ENCODE measurements at places on chromosomes 6 and 20. TPM values are rescaled to one million over a fixed set of nuclear protein-coding genes. Genes with fewer than 3 reads are reported as not detected.

DNA sequence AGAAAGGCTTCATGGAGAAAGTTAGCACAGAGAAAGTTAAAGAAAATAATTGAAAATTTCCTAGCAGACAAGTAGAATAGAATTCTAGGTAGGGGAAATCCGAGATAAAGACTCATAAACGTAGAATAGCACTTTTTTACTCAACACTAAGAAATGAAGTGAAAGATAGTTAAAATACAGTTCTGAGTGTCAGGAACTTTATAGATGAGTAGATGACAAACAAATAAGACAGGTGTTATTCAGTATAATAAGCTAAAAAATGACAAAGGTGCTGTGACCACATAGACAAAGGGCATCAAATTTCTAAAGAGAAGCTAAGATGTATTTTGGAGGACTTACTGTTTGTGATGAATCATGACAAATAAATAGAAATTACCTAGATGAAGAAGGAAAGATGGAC is 12.9 kb downstream of the FKBP1C start:
- DNase-seq, result no peak
- no peaks in the 10 kb centered on the region for H3K27me3 ChIP-seq
- H3K36me3 ChIP-seq, result no peaks in the 10 kb centered on the region
- no peak overlapping the region for H3K27ac ChIP-seq
- H3K4me1 ChIP-seq, result no peaks in the 10 kb centered on the region

- no peak for DNase-seq
- H3K4me3 ChIP-seq, result no peak overlapping the region
- no peaks in the 10 kb centered on the region for H3K36me3 ChIP-seq
- no peak overlapping the region for H3K27ac ChIP-seq
These were observed 467.1 kb upstream of the HSF2 start for GRCh38 chr6:121932076-121932991.

DNA sequence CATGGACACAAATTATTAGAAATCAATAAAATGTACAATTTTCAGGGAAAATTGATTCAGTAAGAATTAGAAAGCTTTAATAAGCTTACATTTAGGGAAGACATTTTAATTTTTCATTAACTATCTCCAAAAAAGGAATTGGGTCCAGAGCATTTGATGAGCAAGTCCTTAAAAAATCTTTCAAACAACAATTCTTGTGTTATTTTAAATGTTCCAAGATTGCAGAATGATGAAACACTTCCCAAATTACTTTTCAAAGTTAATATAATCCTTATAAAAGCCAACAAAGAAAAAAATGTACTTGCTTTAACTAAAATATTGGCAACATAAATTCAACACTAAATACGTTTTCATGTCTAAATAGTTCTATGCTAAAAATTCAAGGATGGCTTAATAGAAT is 102.0 kb downstream of the ADAT2 start:
- H3K4me3 ChIP-seq, result no peak overlapping the region
- H3K4me1 ChIP-seq, result no peaks in the 10 kb centered on the region
- DNase-seq, result no peak
- no peaks in the 10 kb centered on the region for H3K36me3 ChIP-seq

GRCh38 chr6:89553431-89553830 is 85.1 kb downstream of the LYRM2 start:
- H3K27me3 ChIP-seq, result peaks cover 15% of the 10 kb centered on the region
- no peak overlapping the region for H3K4me3 ChIP-seq
- H3K4me1 ChIP-seq, result no peaks in the 10 kb centered on the region
- H3K27ac ChIP-seq, result no peak overlapping the region
- no peaks in the 10 kb centered on the region for H3K36me3 ChIP-seq

GRCh38 chr6:117266257-117267053 is 1.1 kb downstream of the VGLL2 start:
- no peak for DNase-seq
- peaks cover 10% of the 10 kb centered on the region for H3K4me1 ChIP-seq
- H3K4me3 ChIP-seq, result no peak overlapping the region
- H3K27me3 ChIP-seq, result peaks cover 92% of the 10 kb centered on the region
- no peak overlapping the region for H3K27ac ChIP-seq

GRCh38 chr20:32113591-32114260 is 4.2 kb downstream of the TM9SF4 start:
- DNase-seq, result no peak
- H3K27me3 ChIP-seq, result no peaks in the 10 kb centered on the region
- no peak overlapping the region for H3K4me3 ChIP-seq
- H3K36me3 ChIP-seq, result peaks cover 13% of the 10 kb centered on the region
- H3K4me1 ChIP-seq, result peaks cover 35% of the 10 kb centered on the region

DNA sequence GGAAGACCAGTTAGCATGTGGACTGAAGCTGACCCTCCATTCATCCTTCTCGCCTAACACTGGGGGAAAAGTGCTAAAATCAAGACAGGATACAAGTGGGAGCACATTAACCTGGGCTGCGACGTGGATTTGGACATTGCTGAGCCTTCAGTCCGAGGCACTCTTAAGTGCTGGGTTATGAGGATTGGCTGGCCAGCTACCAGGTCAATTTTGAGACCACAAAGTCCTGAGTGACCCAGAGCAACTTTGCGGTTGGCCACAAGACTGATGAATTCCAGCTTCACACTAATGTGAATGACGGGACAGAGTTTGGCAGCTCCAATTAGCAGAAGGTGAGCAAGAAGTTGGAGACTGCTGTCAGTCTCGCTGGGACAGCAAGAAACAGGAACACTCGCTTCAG is 20.7 kb downstream of the FUCA2 start:
- peaks cover 13% of the 10 kb centered on the region for H3K36me3 ChIP-seq
- no peak overlapping the region for H3K4me3 ChIP-seq
- no peaks in the 10 kb centered on the region for H3K27me3 ChIP-seq
- DNase-seq, result no peak

DNA sequence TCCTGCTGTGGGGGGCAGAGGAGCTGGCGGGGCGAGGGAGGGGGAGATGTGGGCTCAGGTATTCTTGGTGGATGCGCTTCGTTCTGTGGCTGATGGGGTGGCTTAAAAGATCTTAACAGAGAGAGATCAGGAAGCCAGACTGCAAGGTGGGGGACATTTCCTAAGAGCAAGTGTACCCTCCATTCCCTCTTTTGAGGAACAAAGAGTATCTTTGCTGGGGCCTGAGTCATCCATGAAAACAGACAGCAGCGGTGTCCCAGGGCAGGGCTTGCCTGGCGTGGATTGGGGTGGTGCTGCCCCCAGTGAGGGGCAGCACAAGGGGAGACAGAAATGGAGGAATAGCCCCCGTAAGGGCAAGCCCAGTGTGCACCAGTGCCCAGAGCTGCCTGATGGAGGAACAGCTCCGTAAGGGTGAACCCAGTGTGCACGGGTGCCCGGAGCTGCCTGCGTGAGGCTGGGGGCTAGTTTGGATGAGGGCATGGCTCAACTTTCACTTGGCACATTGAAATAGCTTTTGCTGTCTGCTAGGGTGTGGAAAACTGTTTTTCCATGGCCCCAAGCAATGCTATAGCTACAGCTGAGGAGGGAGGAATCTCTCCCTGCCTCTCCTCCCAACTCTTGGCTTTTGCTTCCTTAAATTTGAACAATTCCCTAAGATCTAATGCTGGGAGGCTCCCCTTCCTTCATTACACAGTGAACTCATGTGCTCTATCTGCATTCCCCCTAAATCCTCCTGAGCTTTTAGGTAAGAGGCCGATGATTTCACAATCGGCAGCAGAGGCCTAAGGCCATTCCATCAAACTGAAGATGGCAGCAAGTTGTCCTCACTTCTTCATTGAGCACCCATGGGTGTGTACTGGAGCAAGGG is 12.9 kb downstream of the MAPK13 start:
- peaks cover 13% of the 10 kb centered on the region for H3K4me1 ChIP-seq
- H3K4me3 ChIP-seq, result no peak overlapping the region
- H3K27ac ChIP-seq, result no peak overlapping the region
- H3K36me3 ChIP-seq, result peaks cover 13% of the 10 kb centered on the region

- DNase-seq, result no peak
- H3K36me3 ChIP-seq, result no peaks in the 10 kb centered on the region
- H3K4me1 ChIP-seq, result no peaks in the 10 kb centered on the region
- no peak overlapping the region for H3K4me3 ChIP-seq
- no peak overlapping the region for H3K27ac ChIP-seq
These were observed 105.7 kb upstream of the LAMP5 start for GRCh38 chr20:9408422-9409300.

Gene ITPR3
- total RNA-seq, result 61.4 TPM

Gene APOM
- 3.1 TPM for total RNA-seq

Gene ZC2HC1B
- total RNA-seq, result not detected
